Left ventricle myocardium inferior (tissue), 1 donor: ENCODE measurements at places on chromosomes 13 and 19.

DNA sequence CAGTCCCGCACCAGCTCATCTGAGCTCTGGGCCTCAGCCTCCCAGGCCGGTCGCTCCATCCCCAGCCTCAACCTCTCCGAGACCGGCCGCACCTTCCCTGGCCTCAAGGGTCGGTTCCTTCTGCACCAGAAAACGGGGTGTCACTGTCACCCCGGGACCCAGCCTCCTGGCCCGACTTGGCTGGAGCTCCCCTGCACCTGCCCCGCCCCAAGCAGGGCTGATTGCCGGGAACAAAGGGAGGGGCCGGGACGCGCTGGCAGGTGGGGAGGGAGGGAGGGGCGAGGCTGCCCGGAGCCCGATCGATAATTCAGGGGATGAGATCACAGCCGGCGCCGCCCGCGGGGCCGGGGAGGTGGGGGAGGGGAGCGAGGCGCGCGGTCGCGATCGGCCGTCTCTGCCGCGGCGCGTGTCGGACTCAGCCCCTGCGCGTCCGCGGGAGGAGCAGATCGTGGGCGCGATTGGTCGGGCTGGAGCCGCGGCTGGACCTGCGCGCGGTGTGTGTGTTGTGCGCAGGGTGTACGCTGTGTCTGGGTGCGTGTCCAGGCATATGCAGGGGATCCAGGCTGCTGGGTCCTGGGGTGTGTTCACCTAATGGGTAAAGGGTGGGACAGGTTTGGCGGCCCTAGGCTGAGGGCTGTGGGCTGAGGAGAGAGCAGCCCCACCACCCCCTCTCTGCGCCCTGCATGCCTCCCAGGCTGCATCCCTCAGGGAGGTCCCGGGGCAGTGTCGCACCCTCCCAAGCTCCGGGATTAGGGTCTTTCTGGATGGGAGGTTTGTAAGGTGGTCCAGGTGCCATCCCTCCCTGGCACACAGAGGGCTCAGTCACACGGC, 1.1 kb upstream of the SHC2 start:
- peak; percentile 33 for DNase-seq

DNA sequence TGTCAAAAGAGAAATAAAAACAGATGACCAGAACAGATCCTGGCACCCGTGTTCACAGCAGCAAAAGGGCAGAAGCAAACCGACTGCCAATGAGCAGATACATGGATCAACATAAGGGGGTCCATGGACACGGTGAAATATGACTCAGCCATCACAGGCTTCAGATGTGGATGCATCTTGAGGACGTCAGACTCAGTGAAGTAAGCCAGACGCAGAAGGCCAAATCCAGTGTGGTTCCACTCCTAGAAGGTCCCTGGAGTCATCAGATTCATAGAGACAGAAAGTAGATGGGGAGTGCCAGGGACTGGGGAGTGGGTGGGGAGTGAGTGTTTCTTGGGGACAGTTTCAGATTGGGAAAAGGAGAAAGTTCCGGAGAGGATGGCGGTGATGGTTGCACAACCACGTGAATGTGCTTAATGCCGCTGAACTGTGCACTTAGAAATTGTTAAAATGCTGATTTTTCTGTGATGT, 28.8 kb upstream of the SEMA6B start:
- DNase-seq: no peak

- DNase-seq: no peak
These were observed 117.9 kb downstream of the STOML3 start for GRCh38 chr13:38872693-38873092.

DNA sequence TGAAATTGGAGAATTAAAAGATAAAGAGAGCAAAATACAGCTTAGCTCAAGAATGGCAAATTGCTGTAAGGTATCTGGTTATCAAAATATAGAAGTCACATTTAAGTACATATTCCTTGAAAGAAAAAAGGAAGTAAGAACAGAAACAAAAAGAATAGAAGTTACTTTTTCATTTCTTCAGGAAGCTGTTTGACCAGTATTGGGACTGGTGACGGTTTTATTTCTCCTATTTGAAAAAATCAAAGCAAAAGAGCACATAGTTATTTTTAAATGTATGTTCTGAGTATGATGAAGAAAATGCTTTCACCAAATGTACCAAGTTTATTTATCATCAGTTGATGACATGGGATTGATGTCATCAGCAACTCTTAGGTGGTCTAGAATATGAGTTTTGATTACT, 83.1 kb upstream of the OXGR1 start:
- DNase-seq: no peak

- no peak for DNase-seq
These were observed 2.2 kb upstream of the KANK2 start for GRCh38 chr19:11199517-11199916.

- DNase-seq: no peak
These were observed 8.7 kb downstream of the UCHL3 start for GRCh38 chr13:75558145-75558840.
